Cardiac atrium fibroblast (primary cell): ENCODE measurements at places on chromosomes 3 and 15. TPM values are rescaled to one million over a fixed set of nuclear protein-coding genes. Genes with fewer than 3 reads are reported as not detected.

SPATA12 gene
- total RNA-seq = not detected in 2 replicates

LYSMD4 gene
- total RNA-seq = 5.8 and 9.2 TPM in 2 replicates

WWTR1 gene
- total RNA-seq = 44.2 and 74.7 TPM in 2 replicates

TRPM1 gene
- not detected in 2 replicates for total RNA-seq

CERS3 gene
- not detected in 2 replicates for total RNA-seq

OSBPL10 gene
- 12.2 and 15.7 TPM in 2 replicates for total RNA-seq

SLC12A8 gene
- 3.4 and 4.0 TPM in 2 replicates for total RNA-seq

RIOX2 gene
- 25.1 and 27.4 TPM in 2 replicates for total RNA-seq

SH3GL3 gene
- total RNA-seq = 0.32 TPM in 1 of 2 replicates, not detected in the other

SRGAP3 gene
- total RNA-seq = 0.36 and 3.6 TPM in 2 replicates

CCR4 gene
- total RNA-seq = 0.32 TPM in 1 of 2 replicates, not detected in the other

IGSF11 gene
- total RNA-seq = not detected in 2 replicates

PRRT3 gene
- 2.8 and 3.8 TPM in 2 replicates for total RNA-seq

ZNF662 gene
- total RNA-seq = 0.32 and 0.36 TPM in 2 replicates

SERINC4 gene
- total RNA-seq = not detected in 2 replicates

FGD5 gene
- total RNA-seq = 5.1 and 5.3 TPM in 2 replicates

SNRPN gene
- total RNA-seq = 82.3 and 85.4 TPM in 2 replicates

ITIH1 gene
- total RNA-seq = not detected in 2 replicates

SLC12A1 gene
- not detected in 2 replicates for total RNA-seq

TRIM42 gene
- not detected in 2 replicates for total RNA-seq

SLC27A2 gene
- total RNA-seq = not detected in 2 replicates

TTLL13 gene
- not detected in 2 replicates for total RNA-seq

SLC28A1 gene
- not detected in 2 replicates for total RNA-seq

ZBTB47 gene
- total RNA-seq = 20.2 and 23.5 TPM in 2 replicates
